ENCODE measurements at places on chromosomes 12 and 14.

DNA sequence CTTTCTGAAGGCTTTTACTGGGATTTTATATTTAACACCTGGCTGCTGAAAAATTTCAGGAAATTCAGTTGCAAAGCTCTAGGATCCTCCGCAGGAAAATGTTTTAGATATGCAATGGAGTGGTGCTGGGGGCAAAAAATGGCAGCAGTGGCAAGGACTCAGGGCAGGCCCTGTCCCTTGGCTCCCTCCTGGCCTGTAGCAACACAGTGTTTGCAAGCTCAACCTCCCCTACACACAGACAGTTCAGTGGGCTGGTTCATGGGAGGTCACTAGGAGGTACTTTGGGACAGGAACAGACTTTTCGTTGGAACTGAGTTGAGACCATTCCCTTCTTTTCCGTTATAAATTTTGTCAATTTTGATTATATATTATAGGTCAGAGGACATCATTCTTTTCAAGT lies 270.4 kb downstream of the ADAMTS20 start:
- no peak for DNase-seq

GRCh38 chr12:47556261-47557030 lies 149.4 kb downstream of the RPAP3 start:
- no peak for DNase-seq

- no peak for DNase-seq
These were observed 27.9 kb downstream of the OAS2 start for GRCh38 chr12:113006206-113006605.

DNA sequence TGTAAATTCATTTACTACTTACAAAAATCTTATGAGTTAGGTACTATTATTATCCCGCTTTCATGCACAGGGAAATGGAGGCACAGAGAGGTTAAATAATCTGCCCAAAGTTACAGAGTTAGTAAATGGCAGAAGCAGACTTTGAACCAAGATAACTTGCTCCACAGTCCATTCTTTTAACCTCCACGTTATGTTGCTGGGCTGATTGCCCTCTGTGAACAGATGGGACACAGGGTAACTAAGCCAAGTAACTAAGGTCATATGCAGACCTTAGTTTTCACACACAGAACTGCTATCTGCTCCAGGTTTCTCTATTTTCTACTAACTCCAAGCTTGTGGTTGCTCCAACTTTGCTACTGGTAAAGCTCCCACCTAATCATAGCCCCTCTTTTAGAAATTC lies 147.1 kb upstream of the IFNG-AS1 start:
- no peak for DNase-seq

DNA sequence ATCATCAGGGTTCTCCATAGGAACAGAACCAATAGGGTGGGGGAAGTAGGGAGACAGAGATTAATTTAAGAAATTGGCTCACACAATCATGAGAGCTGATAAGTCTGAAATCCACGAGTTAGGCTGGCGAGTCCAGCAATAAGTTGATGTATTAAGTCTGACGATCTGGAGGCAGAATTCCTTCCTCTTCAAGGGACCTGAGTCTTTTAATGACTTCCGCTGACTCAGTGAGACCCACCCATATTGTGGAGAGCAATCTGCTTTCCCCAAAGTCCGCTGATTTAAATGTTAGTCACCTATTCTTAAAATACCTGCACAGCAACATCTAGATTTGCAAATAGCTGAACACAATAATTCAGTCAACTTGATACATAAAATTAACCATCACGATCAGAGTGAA lies 97.8 kb downstream of the SPTSSA start:
- no peak for DNase-seq

DNA sequence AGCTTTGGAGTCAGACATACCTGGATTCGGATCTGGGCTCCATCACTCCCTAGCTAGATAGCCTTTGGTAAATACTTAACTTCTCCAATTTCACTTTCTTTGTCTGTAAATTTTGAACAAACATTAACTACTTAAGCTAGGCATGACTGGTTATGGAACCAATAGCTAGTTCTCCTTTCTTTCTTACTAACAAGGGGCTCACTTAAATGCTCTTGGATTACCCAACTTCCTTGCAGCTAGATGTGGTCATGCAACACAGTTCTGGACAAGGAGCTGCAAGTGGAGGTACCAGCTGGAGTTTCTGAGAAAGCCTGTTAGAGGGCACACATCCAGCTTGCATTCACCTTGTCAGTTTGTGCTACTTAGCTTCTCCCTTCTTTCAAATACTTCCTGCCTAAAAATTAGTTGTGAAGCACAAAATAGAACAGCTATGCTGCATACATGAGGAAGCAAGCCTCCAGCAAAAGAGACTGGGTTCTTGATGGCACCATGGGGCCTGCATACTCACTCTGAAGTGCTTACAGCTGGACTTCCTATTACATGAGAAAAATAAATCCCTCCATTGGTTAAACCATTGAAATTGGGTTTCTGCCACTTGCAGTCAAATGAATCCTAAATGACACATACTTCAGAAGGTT lies 210.1 kb upstream of the EEA1 start:
- no peak for DNase-seq
